ENCODE measurements at places on chromosomes 16 and 17.
A peak's percentile ranks its signal among the peaks of the same experiment; 100 is the strongest.

DNA sequence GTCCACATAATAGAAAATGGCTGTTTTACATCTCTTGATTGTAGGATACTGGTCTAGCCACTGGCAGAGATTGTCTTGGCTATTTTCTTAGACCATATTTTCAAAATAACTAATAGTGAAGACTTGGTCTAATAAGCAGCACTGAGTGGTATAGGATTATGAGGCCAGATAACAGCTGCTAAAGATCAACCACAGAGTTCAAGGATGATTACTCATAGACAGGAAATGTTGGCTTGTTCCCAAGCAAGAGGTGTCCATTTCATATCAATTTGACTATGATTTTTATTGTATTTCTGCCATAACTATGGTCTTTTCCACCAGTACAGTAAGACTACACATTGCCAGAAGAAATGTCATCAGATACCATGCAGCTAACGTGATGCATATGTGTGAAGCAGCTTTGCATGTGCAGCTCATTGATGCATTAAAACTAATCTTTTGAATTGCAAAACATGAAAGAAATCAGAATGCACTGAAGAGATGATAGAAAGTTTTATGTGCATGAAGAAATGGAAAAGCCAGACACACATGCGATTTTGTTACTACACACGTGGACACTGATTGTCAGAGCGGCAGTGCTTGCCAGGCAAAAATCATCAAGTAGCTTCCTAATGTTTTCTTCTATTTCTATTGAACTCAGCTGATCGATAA is 693.3 kb downstream of the CDH11 start:
- no peak for DNase-seq

DNA sequence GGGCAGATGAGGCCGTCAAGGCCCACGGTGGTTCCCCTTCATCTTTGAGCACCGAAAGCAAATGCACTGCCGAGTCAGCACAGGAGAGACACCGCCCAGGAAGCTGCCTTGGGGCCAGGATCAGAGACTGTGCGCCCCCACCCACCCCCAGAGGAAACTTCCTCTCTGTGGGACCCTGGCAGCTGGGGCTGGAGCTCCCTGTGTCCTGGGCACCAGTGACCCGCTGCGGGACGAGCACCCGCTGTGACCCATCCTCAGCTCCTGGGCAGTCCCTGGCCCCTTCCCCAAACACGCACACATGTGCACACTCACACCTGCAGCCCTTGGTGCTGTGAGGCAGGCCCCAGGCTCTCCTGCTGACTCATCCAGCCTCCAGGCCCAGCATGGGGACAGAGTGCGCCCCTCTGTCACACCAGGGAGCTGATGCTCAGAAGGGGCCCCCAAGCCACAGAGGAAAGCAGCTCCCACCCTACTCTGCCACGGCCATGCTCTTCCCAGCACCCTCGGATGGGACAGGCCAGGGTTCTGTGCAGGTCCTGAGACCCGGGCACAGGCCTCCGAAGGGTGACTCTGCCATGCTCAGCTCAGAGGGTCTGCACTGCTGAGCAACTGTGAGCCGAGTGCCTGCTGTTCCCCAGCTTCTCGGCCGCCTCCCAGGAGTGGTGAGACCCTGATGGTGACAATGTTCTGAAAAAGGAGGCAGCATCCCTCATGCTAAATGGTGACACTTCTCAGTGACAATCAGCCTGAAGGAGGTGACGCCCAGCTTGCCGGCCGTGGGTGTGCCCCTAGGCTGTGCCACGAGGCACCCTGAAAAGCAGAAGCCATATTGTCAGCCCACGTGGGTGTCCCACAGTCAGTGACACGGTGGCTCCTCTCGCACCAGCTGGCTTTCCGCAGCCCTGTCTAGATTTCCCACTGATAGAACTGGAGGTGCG is 3.6 kb downstream of the PIEZO1 start:
- peak; percentile 82 for DNase-seq

DNA sequence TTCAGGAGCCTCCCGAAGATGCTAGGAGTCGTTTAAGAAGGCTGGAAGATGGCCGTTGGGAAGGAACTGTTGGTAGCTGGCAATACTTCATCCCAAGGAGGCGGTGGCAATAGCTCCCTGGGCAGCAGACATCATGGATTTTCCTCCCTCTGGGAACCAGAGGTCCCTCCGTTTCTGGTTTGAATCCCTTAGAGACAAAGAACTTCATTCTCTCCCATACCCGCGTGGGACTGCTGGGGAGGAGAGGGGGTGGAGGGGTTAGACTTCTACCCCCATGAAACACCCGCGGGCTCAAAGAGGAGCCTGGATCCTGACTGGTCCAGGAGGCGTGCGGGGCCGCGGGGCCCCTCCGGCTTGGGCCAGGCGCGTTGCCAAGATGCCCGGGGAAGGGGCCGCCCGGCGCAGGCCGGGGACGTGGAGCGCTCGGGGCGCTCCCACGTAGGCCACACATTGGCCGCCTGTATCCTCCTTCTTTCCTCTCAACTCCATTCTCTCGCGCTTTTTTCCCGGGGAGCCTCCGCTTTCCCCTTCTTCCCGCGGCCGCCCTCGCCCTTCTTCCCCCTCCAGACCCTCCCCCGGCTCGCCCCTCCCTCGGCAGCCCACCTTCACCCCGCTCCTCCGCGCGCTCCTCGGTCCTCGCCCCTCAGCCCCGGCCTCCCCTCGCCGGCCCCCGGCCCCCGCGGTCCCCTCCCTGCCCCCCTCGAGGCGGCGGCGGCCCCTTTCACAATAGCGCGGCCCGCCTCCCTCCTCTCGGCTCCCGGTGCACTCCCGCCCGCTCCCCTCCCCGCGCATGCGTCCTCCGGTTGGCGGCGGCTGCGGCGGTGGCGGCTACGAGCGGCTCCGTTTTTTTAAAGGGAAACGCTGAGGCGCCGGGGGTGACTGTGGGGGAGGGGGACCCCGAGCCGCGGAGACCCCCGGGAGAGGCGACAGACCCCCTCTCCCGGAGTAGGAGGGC is at the start of gene MSL1:
TSS of gene MSL1 (plus strand) at position 791 of the 955 bp plus-strand sequence. CDS start 642 bp downstream, outside the sequence.
- peak; percentile 84 for DNase-seq

- peak; percentile 15 for DNase-seq
Measured at GRCh38 chr16:11915114-11915643, 577 bp downstream of the GSPT1 start.

DNA sequence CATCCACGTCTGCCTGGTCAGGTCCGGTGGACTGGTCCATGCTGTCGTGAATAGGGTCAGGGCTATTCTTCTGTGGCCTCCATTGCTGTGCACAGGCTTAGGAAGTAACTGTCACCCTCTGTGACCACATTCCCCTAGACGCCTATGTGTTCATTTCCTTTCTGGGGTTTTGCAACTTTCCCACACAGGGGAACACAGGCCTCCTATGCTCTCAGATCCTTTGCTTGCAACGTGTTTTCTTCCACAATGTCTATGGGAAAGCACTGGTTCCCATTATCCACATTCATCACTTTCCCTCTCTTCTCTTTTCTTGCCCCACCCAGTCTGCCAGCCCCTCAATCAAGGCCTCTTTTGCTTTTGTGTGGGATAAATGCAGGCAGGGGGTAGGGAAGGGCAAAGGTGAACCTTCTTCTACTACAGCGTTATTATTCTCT is 43.2 kb upstream of the DNAJA2 start:
- DNase-seq, result no peak

DNA sequence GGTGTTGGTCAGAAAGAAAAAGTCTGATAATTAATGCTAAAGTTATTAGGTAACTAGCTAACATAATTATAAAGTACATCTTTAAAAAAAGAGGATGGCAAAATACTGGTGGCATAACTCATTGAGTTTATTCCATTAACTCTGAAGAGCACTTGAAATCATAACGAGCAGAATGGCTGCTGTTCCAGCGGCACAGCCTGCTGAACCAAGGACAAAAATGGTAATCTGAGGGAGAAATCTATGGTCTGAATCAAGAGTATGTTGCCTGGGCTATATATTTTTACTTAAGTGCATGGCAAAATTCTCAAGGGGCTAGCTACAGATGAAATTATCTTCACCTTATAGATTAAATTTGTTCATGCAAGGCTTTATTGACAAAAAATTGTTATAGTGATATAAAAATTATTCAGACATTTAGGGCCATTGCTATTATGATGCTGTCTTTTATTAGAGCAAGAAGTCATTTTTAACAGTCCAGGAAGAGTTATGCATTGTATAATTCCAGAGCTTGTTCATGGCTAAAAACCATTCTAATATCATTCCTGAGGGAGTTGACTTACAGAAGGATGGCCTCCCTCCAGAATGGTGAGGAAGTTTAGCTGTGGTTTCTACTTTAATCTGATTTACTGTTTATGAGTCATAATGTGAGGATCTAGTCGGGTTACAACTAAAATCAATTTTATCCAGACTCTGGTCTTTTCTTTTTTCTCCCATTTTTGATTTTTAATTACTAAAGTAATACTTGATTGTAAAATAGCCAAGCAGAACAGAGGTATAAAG is 41.4 kb upstream of the ANKFN1 start:
- no peak for DNase-seq

DNA sequence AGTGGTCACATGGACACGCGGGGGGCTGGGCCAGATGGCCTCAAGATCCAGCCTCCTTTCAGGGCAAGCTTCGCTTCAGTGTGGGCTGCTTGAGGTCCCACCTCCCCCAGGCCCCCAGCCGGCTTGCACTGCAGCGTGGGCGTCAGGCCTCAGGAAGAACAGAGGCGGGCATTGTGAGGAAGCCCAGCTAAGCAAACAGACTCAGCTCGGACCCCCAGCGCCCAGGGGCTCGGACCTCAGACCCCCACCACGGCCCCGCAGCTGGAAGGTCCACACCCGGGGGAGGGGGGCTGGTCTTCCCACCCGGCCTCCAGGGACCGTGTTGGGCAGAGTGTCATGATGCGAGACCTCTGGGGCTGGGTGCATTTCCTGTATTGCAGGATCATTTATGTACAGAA is 24.7 kb upstream of the ZNF469 start:
- no peak for DNase-seq

GRCh38 chr16:54363766-54364165 is 77.2 kb upstream of the IRX3 start:
- DNase-seq, result no peak

GRCh38 chr16:81440888-81441761 is 3.5 kb upstream of the CMIP start:
- DNase-seq, result no peak

- DNase-seq, result no peak
Measured at GRCh38 chr17:51472670-51473205, 212.4 kb downstream of the UTP18 start.

DNA sequence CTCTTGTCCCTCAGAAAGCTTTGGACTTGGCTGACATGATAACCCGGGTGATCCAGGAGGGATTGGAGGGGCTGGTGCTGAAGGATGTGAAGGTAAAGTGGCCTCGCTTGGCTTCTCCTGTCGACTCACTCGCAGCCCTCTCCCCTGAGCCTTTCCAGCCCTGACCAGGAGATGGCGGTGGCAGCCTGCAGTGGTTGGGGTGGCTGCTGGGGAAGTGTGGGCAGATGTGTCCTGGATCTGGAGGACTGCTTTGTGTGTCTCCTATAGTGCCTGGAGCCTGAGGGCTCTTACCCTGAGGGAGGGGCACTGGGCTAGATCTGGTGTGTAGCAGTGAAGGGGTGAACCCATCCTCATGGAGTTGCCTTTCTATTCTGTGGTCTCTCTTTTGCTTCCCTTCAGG is 17.9 kb downstream of the LIG3 start:
- peak; percentile 83 for DNase-seq

GRCh38 chr16:78925083-78925767 is 675.3 kb downstream of the MAF start:
- DNase-seq, result peak; percentile 5

DNA sequence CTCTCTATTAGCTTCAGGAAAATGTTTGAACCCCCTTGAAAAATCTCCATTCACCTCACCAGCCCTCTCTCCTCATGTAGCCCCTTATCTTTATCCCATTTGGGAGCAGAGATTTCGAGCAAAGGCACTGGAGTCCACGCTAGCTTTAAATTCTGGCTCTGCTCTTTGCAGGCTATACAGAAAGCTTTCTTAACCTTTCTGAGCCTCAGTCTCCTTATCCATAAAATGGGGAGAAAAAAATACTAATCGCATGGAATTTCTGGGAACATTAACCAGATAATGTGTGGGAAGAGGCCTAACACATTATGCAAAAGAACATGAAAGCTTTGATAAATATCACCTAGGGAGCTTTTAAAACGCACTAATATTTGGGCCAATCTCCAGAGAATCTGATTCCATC is 476.3 kb upstream of the CDH5 start:
- DNase-seq, result no peak

- DNase-seq, result peak; percentile 76
Measured at GRCh38 chr17:77372444-77373298, 231.9 kb downstream of the SEC14L1 start.

DNA sequence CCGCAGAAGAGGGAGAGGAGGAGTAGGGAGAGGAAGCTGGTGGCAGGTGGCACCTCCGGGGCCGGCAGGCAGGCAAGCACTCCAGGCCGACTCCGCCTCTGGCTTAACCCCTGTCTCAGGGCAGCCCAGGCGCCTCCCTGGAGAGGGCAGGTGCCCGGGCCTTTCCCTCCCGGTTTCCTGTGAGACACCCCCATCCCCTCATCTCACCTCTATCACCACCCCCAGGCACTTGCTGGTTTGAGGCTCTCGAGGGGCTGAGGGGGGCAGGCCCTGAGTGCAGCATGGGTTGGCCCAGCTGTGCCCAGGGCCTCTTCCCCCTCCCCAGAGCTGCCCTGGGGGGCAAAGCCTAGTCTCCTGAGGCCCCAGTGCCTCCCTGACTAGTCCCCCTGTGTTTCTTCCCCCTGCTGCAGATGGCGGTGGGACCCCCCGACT is 6.0 kb downstream of the DOC2A start:
- DNase-seq, result no peak

DNA sequence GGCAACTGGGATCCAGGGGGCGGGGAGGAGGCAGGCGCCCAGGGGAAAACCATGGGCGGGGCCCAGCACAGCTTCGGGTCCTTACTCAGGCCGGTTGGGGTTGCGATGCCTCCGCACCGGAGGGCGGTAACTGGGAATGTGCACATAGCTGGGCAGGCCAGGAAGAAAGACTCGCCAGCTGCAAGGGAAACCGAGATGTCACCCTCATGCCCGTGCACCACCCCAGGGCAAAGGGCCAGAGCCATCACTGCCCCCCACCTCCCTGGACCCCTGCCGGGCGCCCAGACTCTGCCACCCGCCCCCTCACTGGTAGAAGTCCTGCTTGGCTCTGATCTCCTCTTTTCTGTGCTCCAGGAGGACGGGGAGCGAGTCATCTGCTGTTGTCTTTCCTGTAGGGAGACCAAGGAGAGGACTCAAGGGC is 6.7 kb downstream of the ALOX12B start:
- DNase-seq, result no peak

GRCh38 chr17:41523787-41524186 is 4.3 kb downstream of the KRT19 start:
- no peak for DNase-seq

GRCh38 chr17:47993031-47993564 is 22.2 kb downstream of the CDK5RAP3 start:
- DNase-seq, result no peak

- no peak for DNase-seq
Measured at GRCh38 chr17:50207315-50207714, 5.9 kb upstream of the COL1A1 start.

- DNase-seq, result no peak
Measured at GRCh38 chr16:84513123-84513522, 8.7 kb upstream of the MEAK7 start.

All from CD8-positive, alpha-beta memory T cell (primary cell).